Midbrain (tissue), 1 donor: ENCODE measurements at places on chromosomes 1 and 21.

- peak; percentile 52 for DNase-seq
Observed at GRCh38 chr1:63148825-63149645, 173.3 kb upstream of the FOXD3 start.

GRCh38 chr1:233496993-233497392, 116.9 kb upstream of the KCNK1 start:
- DNase-seq, result no peak

DNA sequence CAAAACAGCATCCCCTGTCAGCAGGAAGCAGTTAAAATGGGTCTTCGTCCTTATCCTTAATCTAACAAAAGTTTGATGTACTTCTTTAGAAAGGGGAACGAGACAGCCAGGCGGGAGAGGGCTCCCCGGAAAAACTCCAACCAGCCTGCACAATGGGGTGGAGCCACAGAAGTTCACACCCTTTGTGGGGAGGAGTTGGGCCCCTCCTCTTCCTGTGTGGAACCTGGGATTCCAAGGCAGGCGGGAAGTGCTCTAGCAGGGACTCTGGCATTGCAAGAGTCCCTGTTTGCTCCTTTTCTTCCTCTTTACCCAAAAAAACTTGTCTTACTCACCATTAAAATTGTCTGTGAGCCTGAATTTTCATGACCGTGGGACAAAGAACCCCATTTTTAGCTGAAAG, 47.7 kb downstream of the FCRL5 start:
- DNase-seq, result no peak

DNA sequence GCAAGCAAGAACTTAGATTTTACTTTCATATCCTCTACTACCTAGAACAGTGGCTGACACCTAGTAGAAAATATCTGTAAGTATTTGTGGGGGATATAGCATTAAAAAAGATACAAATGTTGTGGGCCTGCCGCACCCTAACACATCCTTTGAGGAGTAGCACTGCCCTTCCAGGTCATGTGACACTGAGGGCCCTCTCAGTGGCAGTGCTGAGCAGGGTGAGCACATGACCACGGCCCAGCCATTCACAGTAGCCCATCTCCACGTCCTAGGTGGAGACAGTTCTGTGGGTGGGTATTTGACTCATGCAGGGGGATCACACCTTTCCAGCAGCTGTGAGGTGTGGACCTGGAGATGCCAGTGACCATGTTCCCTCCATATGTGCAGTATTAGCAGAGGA, 108.9 kb downstream of the OMA1 start:
- DNase-seq, result no peak

DNA sequence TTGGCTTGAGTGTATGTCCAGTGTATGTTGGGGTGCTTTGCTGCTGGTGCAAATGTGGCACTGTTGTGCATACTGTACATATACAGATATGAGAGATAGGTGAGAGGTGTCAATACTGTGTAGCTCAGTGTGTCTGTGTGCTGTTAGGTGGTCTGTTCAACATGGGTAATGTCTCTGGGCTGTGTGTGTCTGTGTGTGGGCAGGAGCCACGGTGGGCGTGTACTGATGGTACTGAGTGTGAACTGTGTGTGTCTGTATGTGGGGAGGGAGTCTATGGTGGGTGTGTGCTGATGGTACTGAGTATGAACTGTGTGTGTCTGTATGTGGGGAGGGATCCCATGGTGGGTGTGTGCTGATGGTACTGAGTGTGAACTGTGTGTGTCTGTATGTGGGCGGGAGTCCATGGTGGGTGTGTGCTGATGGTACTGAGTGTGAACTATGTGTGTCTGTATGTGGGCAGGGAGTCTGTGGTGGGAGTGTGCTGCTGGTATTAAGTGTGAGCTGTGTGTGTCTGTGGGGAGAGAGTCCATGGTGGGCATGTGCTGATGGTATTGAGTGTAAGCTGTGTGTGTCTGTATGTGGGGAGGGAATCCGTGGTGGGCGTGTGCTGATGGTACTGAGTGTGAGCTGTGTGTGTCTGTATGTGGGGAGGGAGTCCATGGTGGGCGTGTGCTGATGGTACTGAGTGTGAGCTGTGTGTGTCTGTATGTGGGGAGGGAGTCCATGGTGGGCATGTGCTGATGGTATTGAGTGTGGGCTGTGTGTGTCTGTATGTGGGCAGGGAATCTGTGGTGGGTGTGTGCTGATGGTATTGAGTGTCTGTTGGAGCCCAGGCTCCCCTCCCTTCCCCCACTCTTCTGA, 32.2 kb upstream of the FOXO6 start:
- no peak for DNase-seq

- no peak for DNase-seq
Observed at GRCh38 chr1:160454371-160455152, 54.2 kb downstream of the VANGL2 start.

DNA sequence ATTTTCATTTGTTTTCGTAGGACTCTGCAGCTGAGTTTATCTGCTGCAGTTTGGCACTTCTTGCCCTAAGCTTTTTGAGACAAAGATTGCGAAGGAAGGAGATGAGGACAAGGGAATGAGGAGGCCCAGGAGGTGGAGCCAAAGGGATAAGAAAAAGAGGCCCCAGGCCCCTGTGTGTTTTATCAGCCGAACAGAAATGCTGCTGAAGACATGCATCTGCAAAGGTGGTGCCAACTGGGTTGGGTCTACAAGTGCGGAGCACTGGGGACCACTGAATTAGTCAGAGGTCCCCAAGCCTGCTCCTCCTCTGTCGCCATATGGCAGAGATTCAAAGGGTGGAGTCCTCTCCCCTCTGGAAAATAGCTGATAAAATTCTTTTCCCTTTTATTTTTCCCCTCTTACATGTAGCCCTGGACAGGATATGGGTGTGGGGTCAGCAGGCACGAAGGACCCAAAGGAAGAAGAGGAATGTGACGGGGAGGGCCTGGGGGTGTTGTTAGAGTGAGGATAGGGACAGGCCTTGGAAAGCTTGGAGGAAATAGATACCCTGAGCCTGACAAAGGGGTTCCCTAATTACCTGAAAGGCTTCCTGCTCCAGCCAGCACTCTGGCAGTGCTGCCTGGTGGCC, 2.7 kb downstream of the CD34 start:
- no peak for DNase-seq

- no peak for DNase-seq
Observed at GRCh38 chr1:53575141-53575954, 116.1 kb downstream of the DMRTB1 start.

DNA sequence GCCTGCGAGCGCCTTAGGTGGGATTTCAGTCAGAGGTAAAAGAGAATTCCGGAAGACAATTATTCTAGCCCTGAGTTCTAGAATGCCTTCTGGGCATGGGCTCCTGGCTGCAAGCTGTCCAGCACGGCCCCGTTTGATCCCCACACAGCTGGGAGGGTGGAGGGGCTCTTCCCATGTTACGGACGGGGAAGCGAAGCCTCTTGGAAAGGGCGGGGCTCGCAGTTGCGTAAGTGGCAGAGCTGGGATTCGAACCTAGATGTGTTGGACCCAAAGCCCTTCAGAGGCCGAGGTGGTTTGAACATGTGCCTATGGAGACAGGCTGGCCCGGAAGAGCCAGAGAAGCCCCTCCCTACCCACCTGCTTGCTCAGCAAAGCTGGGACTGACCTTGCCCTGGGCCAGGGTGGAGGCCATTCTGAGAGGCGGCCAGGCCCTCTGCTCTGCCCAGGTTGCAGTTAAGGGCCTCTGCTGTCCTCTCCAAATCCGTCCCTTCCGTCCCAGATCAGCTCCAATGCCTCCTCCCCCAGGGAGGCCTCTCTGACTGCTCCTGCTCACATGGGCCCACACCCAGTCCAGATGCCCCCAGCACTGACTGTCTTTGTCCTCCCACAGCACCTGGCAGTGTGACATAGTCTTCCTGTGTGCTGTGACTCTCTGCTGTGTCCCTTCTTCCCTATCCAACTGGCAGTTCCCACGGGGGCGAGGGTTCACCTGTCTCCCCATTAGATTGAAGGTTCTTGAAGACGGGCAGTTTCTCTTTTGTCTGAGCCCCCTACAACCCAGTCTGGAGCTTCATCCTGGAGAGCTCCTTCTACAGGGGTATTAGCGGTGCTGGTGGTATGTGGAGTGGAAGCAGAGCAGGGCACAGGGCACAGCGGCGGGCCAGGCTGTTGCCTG, 1.2 kb upstream of the HSPB7 start:
- no peak for DNase-seq

GRCh38 chr1:52801011-52801410, 41.5 kb upstream of the ZYG11A start:
- no peak for DNase-seq

DNA sequence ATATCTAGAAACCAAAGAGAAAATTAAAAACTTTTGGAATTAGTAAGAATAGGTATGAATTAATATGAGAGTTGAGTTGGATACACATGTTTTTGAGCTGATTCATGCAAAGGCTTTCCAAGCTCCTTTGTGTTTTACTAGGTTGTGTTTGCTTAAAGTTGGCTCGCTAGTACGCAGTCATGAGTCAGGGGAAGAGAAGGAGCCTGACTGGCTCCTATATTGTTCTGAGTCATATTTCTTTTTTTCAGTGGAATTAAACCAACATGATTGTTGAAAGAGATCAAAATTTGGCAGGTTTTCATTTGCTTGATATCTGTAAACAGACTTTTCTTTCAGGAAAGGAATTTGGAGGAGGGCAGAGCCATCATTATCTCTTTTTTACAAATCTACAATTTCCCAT, 66.7 kb downstream of the MAGI3 start:
- DNase-seq, result peak; percentile 20

- no peak for DNase-seq
Observed at GRCh38 chr1:219908170-219908569, 20.2 kb downstream of the SLC30A10 start.

DNA sequence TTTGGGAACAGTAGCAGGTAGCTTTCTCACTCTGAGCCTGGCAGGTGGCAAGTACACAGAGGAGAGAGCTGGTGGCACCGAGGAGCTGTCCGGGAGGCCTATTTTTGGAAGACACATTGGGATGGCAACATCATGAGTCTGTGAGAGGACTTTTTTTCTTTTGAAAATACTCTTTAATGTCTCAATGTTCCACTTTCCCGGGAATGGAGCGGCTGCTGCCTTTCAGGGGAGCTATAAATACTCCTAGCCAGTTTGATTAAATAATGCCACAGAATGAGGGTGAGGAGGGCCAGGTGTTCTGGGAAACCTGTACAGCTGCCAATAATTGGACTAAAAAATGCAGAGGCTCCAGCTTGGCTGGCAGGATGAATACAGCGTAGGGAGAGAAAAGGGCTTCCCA, 93.3 kb upstream of the COG2 start:
- peak; percentile 18 for DNase-seq
